ENCODE measurements at places on chromosomes 7 and 10.

DNA sequence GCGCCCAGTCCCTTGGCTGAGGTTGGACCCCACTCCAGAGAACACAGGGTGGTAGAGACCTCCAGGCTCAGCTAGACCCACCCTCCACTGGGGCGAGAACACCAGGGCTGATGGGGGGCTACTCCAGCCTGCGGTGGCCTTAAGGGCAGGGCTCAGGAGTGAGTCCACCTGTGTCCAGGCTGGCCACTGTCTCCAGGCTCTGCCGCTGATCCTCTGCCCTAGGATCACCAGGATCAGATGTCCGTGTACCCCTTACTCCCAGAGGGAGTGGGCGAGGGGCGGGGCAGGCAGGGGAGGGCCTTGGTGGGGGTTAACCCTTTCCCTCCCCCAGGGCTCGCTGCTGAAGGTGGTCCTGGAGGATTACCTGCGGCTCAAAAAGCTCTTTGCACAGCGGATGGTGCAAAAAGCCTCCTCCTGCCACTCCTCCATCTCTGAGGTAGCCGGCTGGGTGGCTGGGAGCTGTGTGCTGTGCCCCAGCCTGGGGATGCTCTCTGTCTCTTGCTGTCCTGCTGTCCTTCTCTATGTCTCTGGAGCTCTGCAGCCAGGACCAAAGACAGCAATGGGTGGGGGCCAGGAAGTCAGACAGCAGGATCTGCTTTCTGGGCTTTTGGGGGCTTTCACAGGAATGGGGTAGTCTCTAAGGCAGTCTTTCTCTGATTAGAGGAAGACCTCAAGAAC is 38.0 kb downstream of the PSAP start:
- no peak for DNase-seq

GRCh38 chr10:101997803-101998202 is 58.2 kb downstream of the ARMH3 start:
- no peak for DNase-seq

GRCh38 chr10:91198781-91199180 is 21.7 kb upstream of the PCGF5 start:
- DNase-seq: no peak

GRCh38 chr10:23442936-23443335 is 4.1 kb downstream of the OTUD1 start:
- DNase-seq: no peak

DNA sequence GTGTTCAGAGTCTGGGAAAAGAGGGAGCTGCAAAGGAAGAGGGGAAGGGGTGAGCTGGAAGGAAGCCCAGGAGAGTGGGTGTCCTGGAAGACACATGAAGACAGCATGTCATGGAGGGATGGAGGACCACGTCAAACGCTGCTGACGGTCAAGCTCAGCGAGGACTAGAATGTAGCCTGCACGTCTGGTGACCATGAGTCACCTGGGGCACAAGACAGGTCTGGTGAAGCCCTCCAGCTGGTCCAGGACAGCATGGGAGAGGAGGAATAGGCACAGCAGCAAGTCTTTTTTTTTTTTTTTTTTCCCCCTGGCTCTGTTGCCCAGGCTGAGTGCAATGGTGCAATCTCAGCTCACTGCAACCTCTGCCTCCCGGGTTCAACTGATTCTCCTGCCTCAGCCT is 19.6 kb upstream of the AMZ1 start:
- DNase-seq: no peak

GRCh38 chr7:24962418-24962962 is 17.5 kb downstream of the OSBPL3 start:
- no peak for DNase-seq

DNA sequence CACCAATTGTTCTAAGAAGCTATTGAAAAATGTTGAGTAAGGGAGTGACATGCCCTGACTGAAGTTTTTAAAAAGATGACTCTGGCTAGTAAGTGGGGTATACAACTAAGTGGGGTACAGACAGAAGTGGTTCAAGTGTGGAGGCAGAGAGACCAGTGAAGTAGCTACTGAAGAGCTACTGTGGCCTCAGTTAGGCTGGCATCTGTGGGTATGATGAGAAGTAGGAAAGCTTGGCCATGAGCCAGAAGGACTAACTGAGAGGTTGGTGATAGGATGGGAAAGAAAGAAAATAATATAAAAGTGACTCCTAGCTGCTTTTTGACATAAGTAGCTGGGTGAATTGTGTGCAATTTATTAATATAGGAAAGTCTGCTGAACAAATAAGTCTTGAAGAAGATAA is 176.6 kb downstream of the SEMA3D start:
- no peak for DNase-seq

DNA sequence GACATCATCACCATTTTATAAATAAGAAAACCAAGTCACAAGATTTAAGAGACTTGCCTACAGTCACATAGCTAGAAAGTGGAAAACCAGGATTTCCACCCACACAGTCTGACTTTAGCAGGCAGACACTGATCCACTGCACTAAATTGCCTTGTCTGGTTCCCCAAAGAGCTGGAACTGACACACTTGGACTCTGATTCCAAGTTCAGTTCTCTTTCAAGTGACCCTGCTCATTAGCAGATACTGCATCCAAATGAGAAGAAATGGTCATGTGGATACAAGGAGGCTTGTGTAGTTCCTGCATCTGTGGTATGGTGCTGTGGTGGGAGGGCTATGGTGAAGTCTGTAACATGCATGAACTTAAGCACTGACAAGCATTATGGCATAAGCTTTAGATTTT is 180.1 kb upstream of the MKLN1 start:
- DNase-seq: no peak

DNA sequence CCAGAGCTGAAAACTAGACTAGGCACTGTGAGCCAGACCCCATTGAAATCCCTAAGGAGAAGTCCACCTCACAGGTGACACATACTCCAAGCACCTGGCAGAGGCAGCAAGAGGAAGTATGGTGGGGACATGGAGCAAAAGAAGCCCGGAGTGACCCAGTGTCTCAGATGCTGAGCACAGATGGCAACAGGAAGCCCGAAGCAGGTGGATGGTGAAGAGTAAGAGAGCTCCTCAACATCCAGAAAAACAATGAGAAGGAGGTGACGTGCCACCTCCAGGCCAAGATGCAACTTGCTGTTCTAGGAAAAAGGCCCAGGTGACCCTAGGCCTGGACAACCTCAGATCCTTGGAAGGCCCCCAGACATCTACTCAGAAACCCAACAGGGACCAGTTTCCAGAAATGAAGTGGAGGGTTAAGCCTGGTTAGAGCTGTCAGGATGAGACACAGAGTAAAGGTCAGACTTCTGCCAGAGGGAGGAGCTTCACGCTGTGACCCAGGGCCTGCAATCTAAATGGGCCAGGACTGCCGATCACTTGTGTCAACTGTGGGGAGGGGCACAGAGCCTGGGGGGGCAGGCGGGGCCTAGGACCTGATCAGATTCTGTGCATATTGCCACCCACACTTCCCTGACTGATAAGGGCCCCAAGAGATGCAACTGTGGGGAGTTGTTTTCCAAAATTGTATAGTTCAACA is 2.4 kb upstream of the COBL start:
- no peak for DNase-seq

GRCh38 chr7:26549281-26549944 is 257.8 kb downstream of the SNX10 start:
- DNase-seq: no peak

DNA sequence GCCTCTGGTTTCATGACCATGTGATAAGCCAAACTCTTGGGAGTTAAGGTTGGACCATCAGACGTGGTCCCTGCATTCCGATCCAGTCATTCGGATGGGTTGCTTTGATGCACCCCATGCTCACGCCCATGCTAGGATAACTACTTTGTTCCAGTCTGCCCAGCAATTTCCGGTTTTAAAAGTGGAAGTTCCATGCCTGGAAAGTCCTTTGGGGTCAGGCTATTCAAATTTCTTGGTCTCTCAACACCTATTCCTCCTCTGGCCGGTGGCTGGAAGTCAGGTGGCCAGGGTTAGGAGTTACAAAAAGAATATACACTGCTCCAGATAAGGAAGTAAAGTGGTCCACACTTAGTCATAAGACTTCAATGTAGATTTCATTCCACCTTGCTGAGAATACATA is 37.7 kb upstream of the HABP2 start:
- no peak for DNase-seq

DNA sequence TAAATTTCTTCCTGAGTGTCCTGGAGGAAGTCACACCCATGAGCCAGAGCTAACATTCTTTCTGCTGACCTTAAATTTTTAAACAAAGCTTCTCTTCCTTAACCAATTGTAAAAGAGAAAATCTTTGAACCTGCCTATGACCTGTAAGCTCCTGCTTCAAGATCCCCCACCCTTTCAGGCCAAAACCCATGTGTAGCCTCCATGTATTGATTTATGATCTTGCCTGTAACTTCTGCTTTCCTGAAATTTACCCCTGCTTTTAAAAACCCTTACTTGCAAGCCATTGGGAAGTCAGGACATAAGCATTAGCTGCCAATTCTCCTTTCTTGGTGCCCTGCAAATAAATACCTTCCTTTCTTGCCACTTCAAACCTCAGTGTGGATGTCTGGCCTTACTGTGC is 68.5 kb upstream of the HECTD2 start:
- no peak for DNase-seq

- no peak for DNase-seq
These were observed 207.1 kb upstream of the HDAC9 start for GRCh38 chr7:18288322-18289037.

DNA sequence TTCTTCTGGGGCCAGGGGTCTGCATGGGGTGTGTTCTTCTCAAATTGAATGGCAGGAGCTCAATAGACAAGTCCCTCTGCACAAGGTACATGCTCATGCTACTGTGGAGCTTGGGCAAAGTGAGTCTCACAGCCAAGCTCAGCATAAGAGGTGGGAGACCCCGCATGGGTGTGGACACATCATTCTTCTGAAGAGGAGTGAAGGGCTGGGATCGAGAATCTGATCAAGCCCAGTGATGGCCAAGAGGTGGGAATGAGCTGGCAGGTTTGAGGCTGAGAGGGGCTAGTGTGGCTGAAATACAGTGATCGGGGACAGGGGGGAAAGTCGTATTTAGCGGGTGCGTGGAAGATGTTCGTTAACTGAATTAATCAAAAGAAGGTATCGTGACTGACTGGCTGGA is 32.6 kb downstream of the CDH23 start:
- DNase-seq: no peak

DNA sequence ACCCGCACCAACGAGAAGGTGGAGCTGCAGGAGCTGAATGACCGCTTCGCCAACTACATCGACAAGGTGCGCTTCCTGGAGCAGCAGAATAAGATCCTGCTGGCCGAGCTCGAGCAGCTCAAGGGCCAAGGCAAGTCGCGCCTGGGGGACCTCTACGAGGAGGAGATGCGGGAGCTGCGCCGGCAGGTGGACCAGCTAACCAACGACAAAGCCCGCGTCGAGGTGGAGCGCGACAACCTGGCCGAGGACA is 1.6 kb downstream of the VIM start:
- no peak for DNase-seq

- DNase-seq: no peak
These were observed 824.1 kb downstream of the CCSER2 start for GRCh38 chr10:85152496-85152895.

- no peak for DNase-seq
These were observed 20.6 kb downstream of the TMEM273 start for GRCh38 chr10:49167425-49168170.

DNA sequence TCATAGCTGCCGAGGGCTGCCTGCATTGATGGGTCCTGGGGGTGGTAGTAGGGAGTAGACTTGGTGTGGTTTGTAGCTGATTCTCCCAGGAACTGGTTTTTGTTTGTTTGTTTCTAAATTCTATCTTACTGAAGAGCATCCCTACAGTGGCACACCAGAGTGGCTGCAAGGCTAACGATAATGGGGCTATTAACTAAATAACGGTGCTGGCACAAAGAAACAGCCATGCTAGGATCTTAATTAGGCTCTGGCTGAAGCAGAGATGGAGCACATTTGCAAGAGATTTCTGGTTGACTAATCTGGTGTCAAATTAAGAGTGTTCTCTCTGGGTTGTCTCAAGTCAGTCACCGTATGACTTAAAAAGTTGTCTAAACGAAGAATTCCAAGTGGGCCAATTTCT is 590.0 kb downstream of the NRG3 start:
- no peak for DNase-seq

DNA sequence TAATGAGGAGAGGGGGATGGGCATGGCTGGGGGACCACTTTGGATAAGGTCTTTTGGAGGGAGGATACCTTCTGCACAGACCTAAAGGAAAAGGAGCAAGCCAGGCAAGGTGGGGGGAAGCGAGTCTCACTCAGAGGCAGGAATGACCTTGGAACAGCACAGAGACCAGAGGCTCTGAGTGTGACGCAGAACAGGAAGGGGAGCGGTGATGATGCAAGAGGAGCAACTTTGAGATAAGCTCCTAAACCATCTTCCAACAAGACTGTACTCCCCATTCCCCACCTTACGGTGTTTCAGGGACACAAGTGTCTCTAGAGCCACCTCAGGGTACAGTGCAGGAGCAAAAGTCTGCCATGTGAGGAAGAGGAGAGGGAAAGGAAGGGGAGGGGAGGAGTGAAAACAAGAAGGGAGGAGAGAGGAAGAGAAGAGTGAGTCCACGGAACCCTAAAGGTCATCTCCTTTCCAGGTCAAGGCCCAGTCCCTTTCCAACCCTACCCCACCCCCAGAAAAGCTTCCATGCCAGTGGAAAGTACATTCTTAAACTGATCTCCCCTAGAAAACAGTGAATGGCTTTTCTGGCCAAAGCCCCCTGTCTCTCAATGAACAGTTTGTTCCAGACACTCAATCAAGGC is 54.1 kb downstream of the JAZF1 start:
- no peak for DNase-seq

GRCh38 chr10:79229071-79229541 is 118.2 kb upstream of the PPIF start:
- no peak for DNase-seq

- no peak for DNase-seq
These were observed 42.9 kb upstream of the PARD3 start for GRCh38 chr10:34858003-34858402.

Data from stimulated activated CD4-positive, alpha-beta T cell treated with anti-CD3 and anti-CD28 coated beads, Interleukin-12 subunit alpha, Interleukin-12 subunit beta, amount 100 ng/mL, for 4 hours (primary cell).